ENCODE measurements at places on chromosomes 3 and 15.

DNA sequence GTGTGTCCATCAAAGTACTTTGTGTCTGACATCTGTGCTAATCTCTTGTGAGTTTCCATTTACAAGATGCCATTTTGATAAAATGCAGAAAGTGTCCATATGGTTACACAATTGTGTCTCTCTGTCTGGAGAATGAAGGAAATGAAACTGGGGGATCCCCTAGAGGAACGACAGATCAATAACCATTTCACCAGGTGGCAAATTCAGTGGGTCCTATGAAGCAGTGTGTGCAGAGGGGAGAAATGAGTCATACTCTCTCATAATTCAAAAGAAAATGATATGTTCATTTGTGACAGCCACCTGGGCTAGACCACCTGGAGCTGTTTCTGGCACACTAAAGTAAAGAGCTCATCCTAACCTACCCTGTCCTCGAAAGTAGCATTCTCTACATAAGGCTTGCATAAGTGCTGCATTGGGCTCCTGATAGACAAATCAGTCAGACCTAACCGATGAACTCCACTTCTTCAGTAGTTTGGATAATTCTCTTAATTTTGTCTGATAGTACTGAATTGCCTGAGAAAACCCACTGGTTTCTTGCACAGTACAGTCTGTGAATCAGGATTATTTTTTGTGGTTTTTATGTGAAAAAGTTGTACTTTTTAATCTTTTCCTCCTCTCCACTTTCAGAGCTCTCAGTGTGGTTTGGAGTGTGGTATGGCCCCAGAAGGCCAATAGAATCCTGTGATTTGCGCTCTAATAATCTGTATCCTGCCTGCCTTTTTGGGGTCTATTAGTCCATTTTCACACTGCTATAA, 10.3 kb upstream of the CD47 start:
- DNase-seq, result peak; percentile 57

DNA sequence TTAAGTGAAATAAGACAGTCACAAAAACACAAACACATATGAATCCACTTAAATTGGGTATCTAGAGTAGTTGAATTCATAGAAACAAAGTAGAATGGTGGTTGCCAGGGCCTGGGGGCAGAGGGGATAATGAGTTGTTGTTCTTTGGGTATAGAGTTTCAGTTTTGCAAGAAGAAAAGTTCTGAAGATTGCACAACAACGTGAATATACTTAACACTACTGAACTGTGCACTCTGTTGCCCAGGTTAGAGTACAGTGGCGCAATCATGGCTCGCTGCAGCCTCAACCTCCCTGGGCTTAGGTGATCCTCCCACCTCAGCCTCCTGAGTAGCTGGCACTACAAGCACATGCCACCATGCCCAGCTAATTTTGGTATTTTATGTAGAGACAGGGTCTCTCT, 14.9 kb downstream of the GRAMD2A start:
- DNase-seq, result no peak

DNA sequence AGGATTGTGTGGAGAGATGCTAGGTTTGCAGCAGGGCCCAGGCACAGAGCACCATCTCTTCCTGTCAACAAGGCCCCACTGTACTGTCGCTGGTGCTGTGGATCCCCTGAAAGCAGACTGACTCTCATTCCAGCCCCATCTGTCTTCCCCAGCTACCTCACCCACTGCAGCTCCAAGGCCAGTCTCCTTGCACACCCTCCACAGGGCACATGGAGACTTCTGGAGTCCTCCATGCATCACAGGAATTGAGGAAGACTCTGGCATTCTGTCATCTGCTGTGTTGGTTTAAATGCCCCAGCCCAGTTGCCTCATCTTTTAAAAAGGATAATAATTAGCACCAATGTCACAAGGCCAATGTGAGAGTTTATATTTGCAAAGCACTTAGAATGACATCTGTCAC, 301.2 kb downstream of the RPLP1 start:
- no peak for DNase-seq

GRCh38 chr3:196537319-196537984, 22.3 kb upstream of the SMCO1 start:
- no peak for DNase-seq

DNA sequence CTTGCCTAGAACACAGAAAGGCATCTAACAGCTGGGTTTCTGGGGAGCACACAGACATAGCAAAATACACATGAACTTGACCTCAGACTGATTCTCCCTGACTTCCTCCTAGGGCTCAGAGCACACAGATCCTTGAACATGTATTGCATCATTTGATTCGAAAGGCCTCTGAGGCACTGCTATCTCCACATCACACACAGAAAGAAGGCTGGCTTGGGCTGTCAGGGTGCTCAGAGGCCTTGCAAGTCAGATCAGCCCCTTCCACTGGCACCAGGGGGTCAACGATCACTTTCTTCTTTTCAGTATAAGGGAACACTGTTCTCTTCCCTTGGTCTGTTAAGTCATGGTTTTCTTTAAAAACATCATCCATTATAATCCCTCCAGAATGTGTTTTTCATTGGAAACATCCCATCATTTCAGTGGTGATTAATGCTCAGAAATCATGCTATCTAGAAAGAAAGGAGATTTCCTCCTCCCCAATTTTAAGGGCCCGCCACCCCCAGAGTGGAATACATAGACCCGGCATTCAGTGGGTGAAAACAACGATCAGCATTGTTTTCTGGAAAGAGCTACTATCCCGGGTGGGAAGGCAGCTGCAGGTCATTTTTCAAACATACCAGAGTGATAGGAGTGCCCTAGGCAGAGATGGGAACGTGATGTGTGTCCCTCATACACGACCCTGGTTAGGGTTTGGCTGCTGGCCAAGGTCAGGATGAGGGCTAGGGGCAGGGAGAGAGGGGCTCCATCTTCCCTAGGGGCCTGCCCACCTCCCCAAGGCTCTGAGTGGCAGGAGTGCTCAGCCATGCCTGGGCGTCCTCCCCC, 253.3 kb upstream of the LYSMD4 start:
- no peak for DNase-seq

DNA sequence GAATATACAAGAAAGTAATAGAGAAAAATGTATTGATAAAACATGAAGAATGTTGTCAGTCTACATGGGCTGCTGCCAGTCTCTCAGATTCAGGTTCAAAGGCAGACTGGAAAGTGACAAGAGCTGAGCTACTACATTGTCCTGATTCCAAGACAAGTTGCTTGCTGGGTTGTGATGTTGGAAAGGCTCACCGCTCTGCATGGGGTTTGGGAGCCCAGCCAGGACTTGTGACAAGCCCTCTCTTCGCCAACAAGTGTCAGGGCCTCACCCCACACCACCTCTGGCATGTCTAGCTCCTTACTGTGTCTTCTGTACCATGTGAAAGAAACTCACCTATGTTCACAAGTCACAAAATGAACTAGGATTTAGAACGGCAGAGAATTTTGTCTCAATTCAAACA, 43.0 kb upstream of the SH3GL3 start:
- no peak for DNase-seq

GRCh38 chr3:36943601-36944000, 1.3 kb downstream of the TRANK1 start:
- no peak for DNase-seq

- no peak for DNase-seq
Observed at GRCh38 chr15:63348392-63348791, 33.3 kb downstream of the CA12 start.

- DNase-seq, result no peak
Observed at GRCh38 chr3:20015525-20015924, 3.5 kb upstream of the PP2D1 start.
